NCI-H460 (cell line): ENCODE measurements at places on chromosomes 3 and 15. TPM values are rescaled to one million over a fixed set of nuclear protein-coding genes. Genes with fewer than 3 reads are reported as not detected.

Gene INO80
- 22.9 and 25.2 TPM in 2 replicates for total RNA-seq

Gene NEK11
- 3.5 and 5.8 TPM in 2 replicates for total RNA-seq

Gene CHDH
- 0.57 and 1.2 TPM in 2 replicates for total RNA-seq

Gene SLC24A5
- not detected in 2 replicates for total RNA-seq

Gene IL17RE
- total RNA-seq, result 0.12 and 0.23 TPM in 2 replicates

Gene KCNAB1
- total RNA-seq, result not detected in 2 replicates

Gene FEZF2
- total RNA-seq, result not detected in 2 replicates

Gene SLC22A14
- total RNA-seq, result 0.35 TPM in 1 of 2 replicates, not detected in the other

GRCh38 chr15:35679186-35679585, 133.2 kb upstream of the DPH6 start:
- no peak for DNase-seq

DNA sequence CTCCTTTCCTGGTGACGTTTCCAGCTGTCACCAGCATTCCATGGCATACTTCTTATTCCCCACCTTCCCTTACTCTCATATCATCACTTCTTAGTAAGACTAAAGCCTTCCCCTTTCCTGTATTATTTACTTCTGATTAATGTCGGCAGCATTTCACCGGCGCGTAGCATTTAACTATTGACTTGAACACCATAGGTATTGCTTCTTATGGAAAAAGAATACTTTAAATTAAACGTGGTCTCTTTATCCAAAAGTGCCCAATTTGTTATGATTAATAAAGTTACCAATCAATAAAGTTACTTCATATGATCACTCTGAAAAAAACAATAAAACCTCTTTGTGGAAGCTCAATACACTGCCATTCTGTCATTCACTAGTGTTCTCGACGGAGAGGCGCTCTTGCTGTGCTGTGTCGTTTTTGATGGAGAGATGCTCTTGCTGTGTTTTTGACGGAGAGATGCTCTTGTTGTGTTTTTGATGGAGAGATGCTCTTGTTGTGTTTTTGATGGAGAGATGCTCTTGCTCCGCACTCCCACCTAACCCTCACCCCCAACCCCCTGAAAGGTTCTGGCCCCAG, 165.0 kb downstream of the XXYLT1 start:
- DNase-seq, result no peak

GRCh38 chr15:29382862-29383261, 113.2 kb upstream of the NSMCE3 start:
- DNase-seq, result no peak

GRCh38 chr3:21436835-21437234, 314.2 kb downstream of the ZNF385D start:
- no peak for DNase-seq

GRCh38 chr15:75673426-75674235, 25.9 kb downstream of the SNX33 start:
- DNase-seq, result no peak

GRCh38 chr15:81060907-81061306, 60.2 kb downstream of the TLNRD1 start:
- DNase-seq, result no peak

- peak; percentile 24 for DNase-seq
These were observed at the start of gene EIF4E3 for GRCh38 chr3:71725271-71725991. Gene EIF4E3 (minus strand): TSS chr3:71725402. CDS start chr3:71725367, 35 bp downstream.

GRCh38 chr15:82122746-82123400, 77.1 kb upstream of the MEX3B start:
- DNase-seq, result peak; percentile 23

DNA sequence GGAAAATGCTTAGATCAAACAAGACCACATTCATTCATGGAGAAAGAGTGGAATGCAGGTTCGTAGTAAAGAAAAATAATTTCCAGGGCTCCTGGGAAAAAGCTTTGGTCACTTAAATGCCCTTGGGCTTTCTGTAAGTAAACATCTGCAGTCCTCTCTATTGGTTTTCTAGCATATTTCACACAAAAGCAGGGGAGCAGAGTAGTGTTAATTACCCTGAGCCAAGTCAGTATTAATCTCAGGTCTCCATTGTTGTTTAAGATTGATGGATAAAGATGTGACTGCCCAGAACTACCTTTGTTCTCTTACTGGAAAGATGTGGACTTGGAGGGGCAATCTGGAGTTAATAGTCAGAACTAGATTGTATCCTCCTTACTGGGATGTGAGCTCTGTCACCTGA, 242.6 kb downstream of the PTPRG start:
- no peak for DNase-seq

DNA sequence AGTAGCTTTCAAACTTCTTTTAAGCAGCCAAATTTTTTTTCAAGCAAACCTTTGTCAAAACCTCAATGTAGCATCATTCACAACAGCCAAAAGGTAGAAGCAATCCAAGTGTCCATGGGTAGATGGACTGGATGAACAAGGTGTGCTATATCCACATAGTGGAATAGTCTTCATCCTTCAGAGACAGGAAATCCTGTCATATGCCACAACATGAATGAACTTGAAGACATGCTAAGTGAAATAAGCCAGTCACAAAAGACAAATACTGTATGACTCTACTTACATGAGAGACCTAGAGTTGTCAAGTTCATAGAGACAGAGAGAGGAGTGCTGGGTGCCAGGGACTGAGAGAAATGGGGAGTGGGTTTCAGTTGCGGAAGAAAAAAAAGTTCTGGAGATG, 87.6 kb downstream of the SRGAP3 start:
- no peak for DNase-seq

- no peak for DNase-seq
These were observed 23.9 kb downstream of the CCDC33 start for GRCh38 chr15:74259821-74260607.

DNA sequence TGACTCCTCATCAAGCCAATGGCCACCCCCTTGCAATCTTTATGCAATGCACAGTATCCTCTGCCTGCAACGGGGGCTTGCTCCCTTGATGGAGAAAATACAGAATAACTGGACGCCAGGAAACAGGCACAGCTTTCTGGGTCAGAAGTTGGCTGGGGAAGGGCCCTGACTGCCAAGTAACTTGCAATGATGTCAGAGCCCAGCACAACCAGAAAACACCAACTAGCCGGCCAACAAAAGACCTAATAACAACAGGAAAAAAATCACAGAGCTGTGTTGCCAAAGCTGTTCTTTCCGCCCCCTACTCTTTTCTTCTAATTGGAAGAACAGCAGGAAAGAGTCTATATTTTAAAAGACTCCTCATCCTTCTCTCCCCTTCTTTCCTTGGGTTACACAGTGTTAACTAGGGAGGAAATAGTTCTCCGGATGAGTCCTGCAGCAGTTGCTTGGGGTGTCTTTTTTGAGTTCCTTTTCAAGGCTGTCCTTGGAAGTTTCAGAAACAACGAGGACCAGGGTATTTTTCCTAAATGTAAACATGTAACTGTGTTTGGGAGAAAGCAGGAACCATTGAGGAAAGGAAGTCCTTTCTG, 1.4 kb upstream of the SEMA6D start:
- no peak for DNase-seq

- no peak for DNase-seq
These were observed 96.1 kb downstream of the MCTP2 start for GRCh38 chr15:94327356-94327936.

DNA sequence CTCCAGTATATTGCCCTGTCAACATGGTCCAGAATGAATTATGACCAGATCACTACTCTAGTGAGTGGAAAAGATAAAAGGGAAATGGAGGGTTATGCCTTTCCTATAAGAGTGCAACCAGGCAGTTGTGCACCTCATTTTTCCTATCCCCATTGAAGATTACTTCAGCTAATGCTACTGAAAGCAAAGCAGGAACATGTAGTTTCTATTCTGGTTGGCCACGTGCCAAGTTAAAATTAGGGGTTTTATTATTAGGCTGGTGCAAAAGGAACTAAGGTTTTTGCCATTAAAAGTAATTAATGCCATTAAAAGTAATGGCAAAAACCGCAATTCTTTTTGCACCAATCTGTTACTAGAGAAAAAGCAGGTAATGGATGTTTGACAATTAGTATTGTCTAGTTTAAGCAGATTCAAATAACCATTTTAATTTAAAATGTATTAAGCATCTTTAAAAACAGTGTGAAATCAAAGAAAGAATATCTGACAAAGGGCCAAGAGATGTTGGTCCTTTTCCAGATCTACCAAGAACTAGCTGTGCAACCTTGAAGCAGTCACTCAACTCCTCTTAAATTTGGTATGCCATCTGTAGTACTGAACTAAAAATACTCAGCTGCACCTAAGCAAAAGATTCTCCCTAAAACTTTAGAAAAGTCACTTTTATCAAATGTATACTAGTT, 567.5 kb upstream of the CCDC54 start:
- DNase-seq, result no peak

- DNase-seq, result no peak
These were observed 566.3 kb downstream of the AGBL1 start for GRCh38 chr15:86645925-86646500.

DNA sequence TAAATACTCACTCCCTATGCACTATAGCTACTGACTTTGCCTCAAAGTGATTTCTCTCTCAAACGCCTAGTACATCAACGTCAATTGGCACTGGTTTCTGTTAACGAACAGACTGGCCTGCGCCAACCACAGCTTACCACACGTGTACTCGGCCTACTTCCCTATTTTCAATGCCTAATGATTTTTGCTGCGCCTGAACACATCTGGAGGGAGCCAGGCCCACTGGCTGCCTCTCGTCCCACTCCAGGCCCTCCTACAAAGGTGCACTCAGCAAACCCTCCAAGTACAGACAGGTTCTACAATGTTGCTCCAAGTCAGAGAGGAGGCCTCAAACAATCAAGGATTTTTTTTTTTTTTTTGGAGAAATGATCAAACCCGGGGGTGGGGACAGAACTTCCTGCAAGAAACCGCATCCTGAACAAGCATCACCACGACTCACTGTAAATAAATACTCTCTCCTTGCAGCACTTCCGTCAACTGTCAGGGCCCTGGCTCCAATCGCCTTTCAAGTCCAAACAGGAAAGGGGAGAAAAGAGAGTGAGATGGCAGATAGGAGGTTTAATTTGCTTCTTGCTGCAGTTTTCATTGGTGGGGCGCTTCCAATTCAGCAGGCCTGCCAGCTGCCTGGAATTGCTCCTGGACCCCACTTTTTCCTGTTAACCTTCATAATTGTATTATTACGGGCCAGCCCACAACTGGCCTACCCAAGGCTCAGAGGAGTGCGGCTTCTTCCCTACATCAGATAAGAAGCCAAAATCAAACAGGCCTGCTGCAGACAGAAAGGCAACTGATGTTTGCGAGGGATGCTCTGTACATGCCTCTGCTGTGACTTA, 139.3 kb downstream of the FOXP1 start:
- DNase-seq, result no peak

DNA sequence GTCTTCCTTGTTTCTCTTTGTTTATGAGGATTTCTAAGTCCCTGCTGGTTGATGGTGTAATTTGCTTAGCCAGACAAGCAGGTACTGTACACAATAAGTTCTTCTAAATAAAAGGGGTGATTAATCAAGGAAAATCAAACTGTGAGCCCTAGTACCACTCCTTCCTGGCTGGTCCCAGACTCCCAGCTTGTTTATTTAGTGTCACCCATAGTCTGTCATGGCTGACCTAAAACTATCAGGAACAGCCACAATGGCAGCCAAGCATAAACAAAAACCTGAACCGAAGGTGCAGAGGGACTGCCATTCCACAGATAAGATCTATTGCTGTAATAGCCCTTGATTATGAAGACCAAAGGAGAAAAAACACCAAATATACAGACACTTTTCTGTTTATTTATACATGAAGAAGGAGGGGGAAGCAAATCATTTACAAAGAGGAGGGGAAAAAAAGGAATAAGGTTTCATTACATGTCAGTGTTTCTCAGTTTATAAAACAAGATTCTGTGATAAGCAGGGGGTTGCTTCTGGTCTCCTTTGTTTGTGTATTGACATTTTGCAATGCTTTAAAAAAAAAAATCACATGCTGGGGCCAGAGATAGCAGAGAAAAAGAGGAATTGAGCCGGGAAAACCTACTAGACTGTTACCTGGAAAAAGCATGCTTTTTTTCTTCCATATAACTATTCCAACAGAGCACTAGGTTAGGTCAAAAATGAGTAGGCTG, 182.4 kb upstream of the DPH6 start:
- DNase-seq, result no peak

GRCh38 chr3:61848885-61849284, 287.5 kb downstream of the PTPRG start:
- no peak for DNase-seq

- no peak for DNase-seq
These were observed 230.1 kb downstream of the UBE3A start for GRCh38 chr15:25208735-25209134.

- DNase-seq, result no peak
These were observed 434.2 kb upstream of the CNTN3 start for GRCh38 chr3:75048650-75049049.

DNA sequence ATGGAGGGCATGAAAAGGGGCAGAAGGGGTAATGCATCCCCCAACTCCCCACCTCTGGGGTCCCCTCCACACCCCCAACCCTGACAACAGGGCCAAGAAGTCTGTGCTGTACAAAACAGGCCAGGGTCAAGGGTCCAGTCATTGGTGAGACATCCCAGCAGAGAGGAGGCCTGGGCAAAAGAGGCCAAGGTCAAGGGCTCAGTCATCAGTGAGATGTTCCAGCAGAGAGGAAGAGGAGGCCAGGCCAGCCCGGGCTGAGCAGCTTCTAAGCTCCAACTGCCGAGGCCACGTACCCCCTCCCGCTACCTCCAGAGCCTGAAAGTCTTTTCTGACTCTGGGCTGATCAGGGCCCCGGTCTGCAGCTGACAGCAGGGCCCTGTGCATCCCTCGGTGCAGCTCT, 52.4 kb downstream of the LHFPL4 start:
- DNase-seq, result no peak

GRCh38 chr3:23072693-23073092, 130.4 kb upstream of the UBE2E2 start:
- DNase-seq, result no peak
